ENCODE measurements at places on chromosomes 4 and X.
A peak's percentile ranks its signal among the peaks of the same experiment; 100 is the strongest.

- DNase-seq = no peak
These were observed 1.2 kb downstream of the METAP1 start for GRCh38 chr4:98996765-98997068.

- DNase-seq = no peak
These were observed 3.9 kb downstream of the PLP1 start for GRCh38 chrX:103780336-103781061.

DNA sequence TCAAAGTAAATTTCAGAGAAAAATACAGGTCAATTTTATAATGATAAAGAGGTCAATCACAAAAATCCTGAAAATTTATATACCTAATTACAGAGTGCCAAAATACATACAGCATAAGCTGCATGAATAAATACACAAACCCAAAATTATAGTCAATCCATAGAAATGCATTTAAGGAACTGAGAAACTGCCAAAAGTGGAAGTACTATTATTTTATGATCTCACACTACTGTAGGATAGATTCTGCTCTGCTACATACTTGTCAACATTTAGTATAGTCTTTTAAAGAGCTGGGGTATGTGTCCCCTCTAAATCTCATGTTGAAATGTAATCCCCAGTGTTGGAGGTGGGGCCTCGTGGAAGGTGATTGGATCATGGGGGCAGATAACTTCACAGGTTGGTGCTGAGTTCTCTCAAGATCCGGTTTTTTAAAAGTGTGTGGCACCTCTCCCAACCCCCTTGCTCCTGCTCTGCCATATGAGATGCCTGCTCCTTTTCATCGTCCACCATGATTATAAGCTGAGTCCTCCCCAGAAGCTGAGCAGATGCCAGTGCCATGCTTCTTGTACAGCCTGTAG, 31.8 kb downstream of the CHIC2 start:
- no peak for DNase-seq

GRCh38 chrX:33589316-33589715, 378.0 kb upstream of the DMD start:
- DNase-seq = no peak

GRCh38 chr4:20641976-20642375, 58.3 kb upstream of the PACRGL start:
- no peak for DNase-seq

GRCh38 chr4:182695842-182696241, 221.3 kb downstream of the DCTD start:
- DNase-seq = no peak

DNA sequence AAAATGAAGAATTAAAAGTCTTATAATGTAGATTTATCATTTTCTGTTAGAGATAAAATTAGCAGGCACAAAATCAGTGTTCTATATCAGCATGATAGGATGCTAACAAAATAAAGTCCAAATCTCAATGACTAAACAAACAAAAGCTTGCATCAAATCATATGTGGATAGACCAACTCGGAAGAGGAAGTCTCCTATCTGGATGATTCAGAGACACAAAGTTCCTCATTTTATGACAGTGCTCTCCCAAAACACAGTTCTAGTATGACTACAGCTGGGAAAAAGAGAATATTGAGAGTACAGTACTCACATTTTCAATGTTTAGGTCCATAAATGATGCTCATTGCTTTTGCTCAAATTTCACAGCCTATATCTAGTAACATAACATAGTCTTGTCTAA, 376.1 kb upstream of the CTSO start:
- DNase-seq = no peak

DNA sequence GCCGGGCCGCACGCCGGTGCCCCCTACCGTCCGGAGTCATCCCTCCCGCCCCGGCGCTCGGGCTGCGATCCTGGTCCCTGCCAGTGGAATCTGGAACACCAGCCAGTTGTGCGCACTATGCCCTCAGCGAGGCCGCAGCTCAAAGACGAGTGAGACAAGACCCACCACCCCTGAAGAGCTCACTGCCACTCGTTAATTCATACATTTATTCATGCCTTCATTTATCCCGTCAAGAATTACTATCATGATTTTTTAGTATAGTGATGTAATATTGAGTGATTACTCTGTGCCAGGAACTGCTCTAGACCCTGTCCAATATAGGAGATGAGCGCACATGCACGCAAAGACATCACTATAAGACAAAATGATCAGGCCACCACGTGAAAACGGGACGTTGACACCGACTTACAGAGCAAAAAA, 247 bp upstream of the PPA2 start:
- DNase-seq = peak; percentile 91

DNA sequence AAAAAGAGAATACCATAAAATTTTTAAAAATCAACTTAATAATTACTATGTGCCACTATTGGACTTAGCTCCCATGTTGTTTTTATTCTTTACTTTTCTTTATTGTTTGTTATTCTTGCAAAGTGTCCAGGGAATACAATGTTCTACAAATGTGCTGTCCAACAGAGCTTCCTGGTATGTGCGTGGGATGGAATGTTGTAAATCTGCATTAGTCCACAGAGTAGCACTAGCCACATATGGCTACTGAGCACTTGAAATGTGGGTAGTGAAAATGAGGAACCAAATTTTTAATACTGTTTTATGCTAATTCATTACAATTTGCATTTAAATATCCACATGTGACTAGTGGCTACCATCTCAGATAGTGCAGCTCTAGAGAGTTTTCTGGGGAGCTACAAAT, 14.3 kb upstream of the CORIN start:
- no peak for DNase-seq

DNA sequence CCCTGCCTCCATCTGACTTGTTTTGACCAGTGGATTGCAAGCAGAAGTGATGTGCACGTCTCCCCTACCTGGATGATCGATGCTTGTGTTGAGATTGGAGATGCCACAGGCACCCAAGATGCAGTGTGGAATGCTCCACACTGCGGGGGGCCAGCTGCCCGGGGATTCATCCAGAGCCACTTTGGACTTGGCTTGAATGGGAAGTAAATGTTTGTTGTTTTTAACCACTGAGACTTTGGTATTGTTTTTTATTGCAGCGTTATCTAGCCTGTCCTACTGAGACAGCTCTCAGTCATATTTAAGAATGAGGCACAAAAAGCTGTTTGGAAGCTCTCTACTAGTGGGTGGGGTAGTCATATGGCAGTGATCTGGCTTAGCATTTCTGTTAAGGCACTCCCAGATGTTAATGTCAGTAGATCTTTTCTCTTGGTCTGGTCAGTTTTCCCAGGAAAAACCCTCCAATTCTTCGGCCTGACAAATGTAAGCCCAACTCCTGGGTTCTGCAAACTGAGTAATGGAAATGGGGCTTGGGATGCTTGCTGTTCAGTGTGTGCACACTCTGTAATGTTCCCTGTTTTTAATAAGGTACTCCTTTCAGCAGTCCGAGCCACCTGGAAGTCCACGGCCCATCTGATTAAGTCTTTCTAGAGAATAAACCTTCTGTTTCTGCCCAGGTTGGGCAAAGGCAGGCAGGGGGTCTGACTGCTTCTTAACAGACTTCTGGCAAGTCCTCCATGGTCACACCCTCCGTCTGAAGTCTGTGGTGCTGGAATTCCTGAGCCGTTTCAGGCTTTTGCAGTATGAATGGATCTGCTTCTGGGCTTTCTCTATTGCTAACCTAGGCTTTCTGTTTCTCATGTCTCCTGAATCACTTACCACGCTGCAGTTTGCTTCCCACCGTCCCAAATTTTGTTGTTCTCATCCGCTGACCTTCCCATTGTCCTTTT, 74.8 kb downstream of the WWC2 start:
- no peak for DNase-seq

- no peak for DNase-seq
These were observed 85.6 kb downstream of the ANTXR2 start for GRCh38 chr4:79987401-79987800.

GRCh38 chrX:42975906-42976305, 197.9 kb upstream of the PPP1R2C start:
- DNase-seq = no peak

- no peak for DNase-seq
These were observed 18.9 kb upstream of the SMIM10 start for GRCh38 chrX:134971926-134972325.

- no peak for DNase-seq
These were observed 83.0 kb downstream of the MAGEB17 start for GRCh38 chrX:16250296-16250695.

GRCh38 chr4:24337451-24338190, 246.7 kb downstream of the DHX15 start:
- DNase-seq = no peak

DNA sequence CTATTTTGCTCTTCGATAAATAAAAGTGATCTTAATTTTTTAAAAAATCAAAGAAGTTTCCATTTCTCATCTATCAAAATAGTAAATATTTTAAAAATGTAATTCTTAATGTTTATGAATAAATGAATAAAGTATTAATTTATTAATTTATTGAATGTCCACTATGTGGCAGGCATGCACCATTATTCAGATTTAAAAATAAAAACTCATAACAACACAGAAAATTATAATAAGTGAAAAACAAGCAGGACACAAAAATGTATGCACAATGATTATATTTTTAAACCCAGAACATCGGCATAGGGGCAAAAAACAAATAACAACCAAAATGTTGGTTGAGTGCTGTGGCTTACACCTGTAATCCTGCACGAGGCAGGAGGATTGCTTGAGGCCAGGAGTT, 5.3 kb upstream of the PYURF start:
- no peak for DNase-seq

GRCh38 chr4:5863461-5864113, 29.3 kb downstream of the CRMP1 start:
- no peak for DNase-seq

- DNase-seq = peak; percentile 33
These were observed 275.3 kb downstream of the CRLF2 start for GRCh38 chrX:936979-937769.

DNA sequence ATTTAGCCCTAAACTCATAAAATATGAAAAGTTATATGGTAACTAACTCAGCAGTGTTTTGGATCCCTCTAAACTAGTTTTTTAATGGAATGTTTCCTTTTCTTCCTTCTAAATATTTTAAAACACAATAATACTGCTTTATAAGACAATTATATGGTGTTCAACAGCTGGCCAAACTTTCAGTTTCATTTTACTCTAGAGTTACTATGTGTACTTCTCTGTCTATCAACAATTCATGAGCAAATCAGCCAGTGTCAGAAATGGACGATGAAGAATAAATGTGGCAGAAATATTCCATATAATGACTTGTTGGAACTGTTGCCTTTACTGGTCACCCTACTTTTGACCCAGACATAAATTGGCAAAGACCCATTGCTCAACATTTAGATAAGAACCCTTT, 64.8 kb upstream of the CXXC4 start:
- DNase-seq = no peak

DNA sequence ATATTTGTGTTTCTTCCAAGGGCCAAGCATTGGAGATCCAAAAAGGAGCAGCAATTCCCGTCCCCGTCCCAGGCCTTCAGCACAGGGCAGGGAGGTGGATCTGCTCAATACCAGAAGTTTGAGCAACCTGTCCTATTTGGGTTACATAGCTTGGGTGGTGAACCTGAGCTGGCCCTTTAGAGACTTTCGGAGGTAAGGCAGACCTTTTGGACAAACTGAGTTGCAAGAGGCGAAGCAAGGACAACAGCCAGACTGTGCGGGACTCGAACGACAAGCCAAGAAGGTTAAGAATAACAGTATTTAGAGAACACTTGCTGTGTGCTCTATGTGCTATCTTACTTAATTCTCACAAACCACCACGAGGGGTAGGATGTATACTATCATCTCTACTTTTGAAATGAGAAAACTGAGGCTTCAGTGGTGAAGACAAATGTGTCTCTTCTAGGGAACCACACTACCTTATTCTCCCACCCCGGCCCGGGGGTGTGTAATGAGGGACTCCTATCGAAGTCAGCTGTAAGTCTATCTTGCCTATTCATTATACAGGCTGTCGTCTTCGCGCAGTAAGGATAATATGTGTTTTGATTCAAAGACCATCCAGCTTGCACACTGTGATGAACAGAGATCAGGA, 1.3 kb downstream of the NOP14 start:
- DNase-seq = no peak

DNA sequence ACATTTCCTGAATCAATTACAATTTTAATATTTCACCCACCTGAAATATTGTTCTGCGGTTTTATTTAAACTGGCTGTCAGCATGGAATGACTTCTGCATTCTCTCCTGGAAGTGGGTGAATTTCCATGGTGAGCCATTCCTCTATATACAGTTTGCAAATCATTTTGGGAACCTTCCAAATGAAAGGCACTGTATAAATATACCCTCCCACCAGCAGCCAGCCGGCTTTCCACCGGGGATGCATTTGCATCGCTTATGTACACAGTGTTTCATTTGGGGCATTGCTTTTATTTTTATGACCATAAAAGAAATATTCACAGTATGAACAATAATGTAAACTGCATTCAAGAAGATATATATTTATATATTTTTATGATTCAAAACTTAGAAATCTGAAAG, 4.7 kb upstream of the IL1RAPL1 start:
- no peak for DNase-seq

GRCh38 chrX:8297766-8298165, 126.7 kb upstream of the VCX2 start:
- DNase-seq = no peak

GRCh38 chr4:101259876-101260275, 87.5 kb downstream of the PPP3CA start:
- DNase-seq = no peak

- DNase-seq = no peak
These were observed 40.9 kb upstream of the IL15 start for GRCh38 chr4:141595531-141595930.

DNA sequence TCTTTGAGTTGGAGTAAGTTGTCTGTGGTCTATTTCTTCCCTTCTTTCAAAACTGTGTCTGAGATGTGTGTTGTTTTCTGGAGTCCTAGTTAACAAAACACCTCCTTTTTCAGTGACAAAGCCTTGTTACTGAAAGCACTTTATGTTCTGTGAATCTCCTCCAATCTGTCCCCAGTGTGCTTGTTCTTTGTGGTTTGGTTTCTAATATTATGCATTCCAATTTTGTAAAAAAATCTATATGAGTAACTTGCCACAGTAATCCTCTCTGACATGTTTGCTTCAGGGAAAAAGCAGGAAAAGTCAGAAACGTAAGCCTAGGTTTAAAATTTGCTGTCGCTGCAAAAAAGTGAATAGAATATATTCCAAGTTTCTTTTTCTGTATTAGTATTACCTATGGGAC, 12.4 kb downstream of the PRRG1 start:
- no peak for DNase-seq

DNA sequence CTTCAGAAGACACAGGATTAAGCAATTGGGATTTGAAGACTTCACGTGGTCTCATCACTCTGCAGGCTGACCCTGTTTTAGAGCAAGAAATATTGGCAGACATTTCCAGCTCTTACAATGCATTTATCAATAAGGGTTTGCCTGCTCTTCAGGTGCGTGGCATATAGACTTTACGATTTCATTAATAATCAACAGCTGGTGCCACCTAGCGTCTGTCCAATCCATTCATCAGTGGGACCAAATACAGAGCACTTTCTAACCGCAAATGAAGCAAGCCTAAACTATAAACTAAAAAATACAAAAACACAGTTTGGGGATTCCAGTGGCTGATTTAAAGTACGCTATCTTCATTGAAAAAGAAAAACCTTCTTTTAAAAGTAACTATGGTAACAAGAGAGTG, 125.4 kb upstream of the DMD start:
- no peak for DNase-seq

All from ureter (tissue), 1 donor.